ENCODE measurements at places on chromosomes 7 and 10.

- no peak for DNase-seq
Measured at GRCh38 chr7:156665101-156665500, 24.5 kb downstream of the RNF32 start.

- DNase-seq = no peak
Measured at GRCh38 chr7:68787566-68787965, 810.7 kb upstream of the AUTS2 start.

- no peak for DNase-seq
Measured at GRCh38 chr10:62559481-62560200, 185.5 kb downstream of the ZNF365 start.

GRCh38 chr10:28411648-28412047 is 108.8 kb upstream of the MPP7 start:
- peak; percentile 12 for DNase-seq

- no peak for DNase-seq
Measured at GRCh38 chr10:3107426-3107961, 40.1 kb downstream of the PFKP start.

DNA sequence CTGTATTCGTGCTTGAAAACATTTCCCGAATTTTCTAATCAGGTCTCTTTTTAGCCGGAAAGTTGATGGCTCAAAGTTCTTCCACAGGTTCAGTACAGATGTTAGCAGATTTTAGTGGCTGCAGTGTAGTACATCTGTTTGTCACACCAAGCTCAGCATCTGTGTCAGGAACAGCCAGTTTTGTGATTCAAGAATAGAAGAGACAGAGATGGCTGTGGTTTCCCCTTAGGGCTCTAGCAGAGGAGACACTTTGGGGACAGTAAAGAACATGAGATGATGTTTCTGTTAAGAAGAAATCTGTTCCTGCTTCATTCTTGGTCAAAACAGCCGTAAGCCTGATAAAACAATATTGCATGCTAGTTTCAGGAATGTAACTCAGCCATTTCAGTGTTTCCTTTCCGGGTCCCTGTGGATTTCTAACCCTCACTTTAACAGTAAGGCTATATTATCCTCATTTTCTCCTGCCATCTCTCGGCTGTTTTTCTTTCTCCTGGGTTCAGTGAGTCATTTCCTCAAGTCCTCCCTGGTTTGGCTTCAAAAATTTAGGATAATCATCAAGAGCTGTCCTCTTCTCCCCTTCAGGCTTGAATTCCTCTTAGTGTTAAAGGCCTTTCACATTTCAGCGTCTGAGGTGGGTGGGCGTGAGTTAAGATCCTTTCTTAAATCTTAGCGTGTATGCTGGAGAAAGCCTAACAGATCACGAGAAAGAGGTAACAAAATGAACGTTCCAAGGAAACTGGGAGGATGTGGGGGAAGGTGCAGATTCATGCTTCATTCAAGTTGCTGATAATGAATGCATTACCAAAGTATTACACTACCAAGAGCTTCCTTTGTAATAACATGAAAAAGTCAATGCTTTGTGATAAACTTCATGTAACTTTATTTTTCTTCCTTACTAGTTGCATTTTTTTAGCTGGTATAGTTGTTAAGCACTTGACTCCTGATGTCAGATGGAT is 37.1 kb upstream of the BICC1 start:
- DNase-seq = no peak

GRCh38 chr10:17061418-17061817 is 68.2 kb downstream of the CUBN start:
- no peak for DNase-seq

- DNase-seq = no peak
Measured at GRCh38 chr7:106101726-106102125, 10.4 kb downstream of the SYPL1 start.

- DNase-seq = no peak
Measured at GRCh38 chr10:5043716-5044115, 40.1 kb upstream of the AKR1C2 start.

GRCh38 chr10:10677479-10677878 is 340.2 kb upstream of the CELF2 start:
- DNase-seq = peak; percentile 30

DNA sequence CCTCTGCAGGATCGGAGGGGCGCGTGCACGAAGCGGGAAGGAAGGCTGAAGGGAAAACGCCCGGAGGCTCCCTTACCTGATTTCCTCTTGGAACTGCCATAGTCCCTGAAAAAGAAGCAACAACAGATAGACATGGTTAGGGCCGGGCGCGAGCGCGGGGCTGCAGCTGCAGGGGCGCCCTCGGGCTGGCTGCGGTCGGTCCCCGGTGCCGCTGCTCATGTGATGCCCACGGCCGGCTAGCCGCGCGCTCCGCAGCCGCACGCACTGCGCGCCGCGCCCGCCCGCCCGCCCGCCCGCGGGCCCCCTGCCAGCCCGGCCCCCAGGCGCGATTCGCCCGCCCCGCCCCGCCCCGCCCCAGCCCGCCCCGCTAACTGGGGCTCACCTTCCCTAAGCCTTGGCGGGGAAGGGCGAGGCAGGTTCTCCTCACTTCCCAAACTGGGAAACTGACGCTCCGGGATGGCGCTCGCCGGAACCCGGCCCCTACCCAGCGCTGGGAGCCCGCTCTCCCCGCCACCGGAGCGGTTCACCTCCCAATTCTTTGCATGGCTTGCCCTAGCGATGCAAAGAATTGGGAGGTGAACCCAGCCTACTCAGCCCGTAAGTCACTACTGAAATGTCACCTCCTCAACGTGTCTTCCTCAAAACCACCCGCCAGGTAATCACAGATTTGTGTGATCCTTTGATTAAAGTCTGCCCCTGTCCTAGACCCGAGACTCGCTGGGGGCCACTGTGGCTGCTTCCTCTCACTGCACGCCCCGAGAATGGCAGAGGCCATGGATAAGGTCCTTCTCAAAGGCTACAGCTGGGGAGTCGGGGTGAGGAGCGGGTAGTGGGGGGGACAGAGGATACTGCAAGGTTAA is 162.2 kb downstream of the SH3PXD2A start:
- peak; percentile 84 for DNase-seq

- DNase-seq = peak; percentile 38
Measured at GRCh38 chr10:105837951-105838350, 1196.9 kb downstream of the SORCS3 start.

GRCh38 chr10:19572056-19572455 is 244.2 kb upstream of the PLXDC2 start:
- no peak for DNase-seq

GRCh38 chr7:20541608-20542349 is 73.7 kb upstream of the ABCB5 start:
- no peak for DNase-seq

DNA sequence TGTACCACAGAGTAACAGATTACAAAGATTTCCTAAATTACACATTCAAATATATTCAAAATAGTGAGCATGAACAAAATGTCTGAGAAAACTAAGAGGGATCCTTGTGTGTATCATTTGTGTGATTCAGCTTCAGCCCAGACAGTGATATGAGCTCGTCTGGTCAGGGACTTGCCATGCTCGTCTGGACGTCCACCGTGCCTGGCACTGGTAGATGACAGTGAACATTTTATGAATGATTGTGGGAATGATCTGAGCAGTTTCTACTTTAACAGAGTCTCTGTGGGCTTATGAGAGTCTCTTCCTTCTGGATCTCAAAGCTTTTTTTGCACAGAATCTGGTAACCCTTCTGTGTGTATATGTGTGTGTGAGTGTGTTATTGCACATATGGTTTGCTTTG is 34.2 kb upstream of the ANKRD2 start:
- DNase-seq = no peak

- no peak for DNase-seq
Measured at GRCh38 chr10:70576803-70577517, 25.6 kb downstream of the PRF1 start.

DNA sequence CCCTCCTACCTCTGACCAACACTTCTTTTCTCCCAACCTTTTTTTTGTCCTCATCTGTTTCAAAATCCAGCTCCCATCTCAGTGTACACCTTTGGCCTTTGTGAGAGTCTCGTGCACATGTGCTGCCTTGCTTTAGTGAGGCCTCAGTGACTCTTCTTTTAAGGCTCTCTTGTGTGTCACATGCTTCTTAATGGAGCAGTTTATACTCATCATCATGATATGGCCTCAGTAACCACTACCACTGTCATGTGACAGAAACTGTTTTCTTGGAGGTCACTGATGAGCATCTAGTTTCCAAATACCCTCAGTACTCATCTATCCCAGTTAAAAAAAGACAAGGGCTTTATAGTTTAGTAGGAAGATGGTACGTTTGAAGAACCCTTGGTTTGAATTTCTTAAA is 8.1 kb upstream of the ARHGAP22 start:
- no peak for DNase-seq

GRCh38 chr7:26458466-26459145 is 166.9 kb downstream of the SNX10 start:
- DNase-seq = no peak

GRCh38 chr10:129608653-129609052 is 141.6 kb downstream of the MGMT start:
- no peak for DNase-seq

- DNase-seq = peak; percentile 44
Measured at GRCh38 chr10:73159038-73159648, 8.7 kb downstream of the ECD start.

- DNase-seq = peak; percentile 73
Measured at GRCh38 chr7:129169686-129170440, 18.6 kb upstream of the SMO start.

DNA sequence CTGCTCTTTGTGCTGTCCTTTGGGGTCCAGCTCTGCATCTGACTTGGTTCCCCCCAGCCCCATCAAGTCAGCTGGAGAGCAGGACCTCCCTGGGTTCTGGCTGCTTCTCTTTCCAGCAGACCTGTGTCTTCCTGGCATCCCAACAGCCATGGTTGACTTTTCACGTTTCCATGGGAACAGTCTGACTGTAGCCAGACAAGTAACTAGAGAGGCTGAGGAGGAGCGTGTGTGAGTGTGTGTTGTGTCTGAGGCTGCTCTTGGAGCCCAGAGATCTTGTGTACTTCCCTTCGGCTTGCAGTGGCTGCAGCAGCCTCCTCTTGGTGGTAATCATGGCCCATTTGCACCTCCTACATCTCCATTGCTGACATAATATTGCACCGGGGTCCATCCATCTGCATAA is 332.0 kb downstream of the RPS24 start:
- no peak for DNase-seq

DNA sequence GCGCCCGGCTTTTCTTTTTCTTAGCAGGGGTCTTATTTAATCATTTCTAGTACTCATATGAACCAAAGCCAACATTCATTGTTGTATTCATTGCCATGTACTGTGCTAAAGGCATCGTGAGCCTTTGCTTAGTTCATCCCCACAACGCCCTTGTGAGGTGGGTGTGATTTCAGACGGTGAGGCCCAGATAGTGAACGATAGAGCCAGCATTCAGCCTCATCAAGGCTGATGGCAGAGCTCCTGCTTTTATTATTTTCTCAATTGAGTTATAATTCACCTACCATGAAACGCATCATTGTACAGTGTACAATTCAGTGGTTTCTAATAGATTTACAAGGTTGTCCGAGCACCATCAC is 50.1 kb downstream of the HK1 start:
- DNase-seq = no peak

GRCh38 chr10:31756101-31756728 is 172.4 kb downstream of the ARHGAP12 start:
- DNase-seq = no peak

DNA sequence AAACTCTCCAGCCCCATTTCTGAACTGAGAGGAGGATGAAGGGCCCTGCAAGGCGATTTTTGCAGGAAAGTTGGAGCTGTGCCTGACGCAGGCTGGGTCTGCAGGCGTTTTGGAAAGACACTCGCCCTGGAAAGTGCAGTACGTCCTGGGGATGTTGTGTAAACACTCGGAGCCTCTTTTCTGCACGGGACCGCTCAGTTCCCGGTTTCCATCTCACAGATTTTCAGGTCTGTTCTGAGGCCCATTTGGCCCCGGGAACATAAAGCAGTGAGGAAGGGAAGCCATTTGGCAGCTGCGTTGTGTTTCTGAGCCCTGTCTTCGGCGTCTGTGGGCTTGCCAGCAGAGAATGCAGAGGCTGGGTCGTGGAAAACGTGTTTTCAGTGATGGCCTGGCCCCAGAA is 655.0 kb upstream of the MGMT start:
- no peak for DNase-seq

GRCh38 chr10:60536529-60537114 is 146.9 kb upstream of the ANK3 start:
- no peak for DNase-seq

- no peak for DNase-seq
Measured at GRCh38 chr10:74171625-74172024, 20.6 kb downstream of the ADK start.

- no peak for DNase-seq
Measured at GRCh38 chr10:71218046-71218650, 5.8 kb downstream of the UNC5B start.

DNA sequence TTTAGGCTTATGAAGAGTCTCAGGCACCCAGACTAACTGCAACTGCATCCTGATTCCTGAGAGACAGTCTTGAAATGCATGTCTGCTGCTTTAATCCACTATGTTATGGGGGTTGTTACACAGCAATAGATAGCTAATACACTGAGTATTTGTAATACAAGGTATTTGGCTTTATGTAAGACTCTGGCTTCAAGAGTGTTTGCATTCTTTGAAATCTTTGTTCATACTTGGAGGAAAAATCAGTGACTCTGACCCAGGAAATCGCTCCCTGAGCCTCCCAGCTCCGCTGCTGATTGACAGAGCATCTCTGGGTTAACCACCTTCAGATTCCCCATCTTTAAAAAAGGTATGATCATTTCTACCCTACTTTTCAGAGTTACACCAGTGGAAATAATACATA is 133.9 kb downstream of the MTPAP start:
- DNase-seq = no peak

GRCh38 chr10:24008164-24009091 is 200.5 kb upstream of the KIAA1217 start:
- no peak for DNase-seq

DNA sequence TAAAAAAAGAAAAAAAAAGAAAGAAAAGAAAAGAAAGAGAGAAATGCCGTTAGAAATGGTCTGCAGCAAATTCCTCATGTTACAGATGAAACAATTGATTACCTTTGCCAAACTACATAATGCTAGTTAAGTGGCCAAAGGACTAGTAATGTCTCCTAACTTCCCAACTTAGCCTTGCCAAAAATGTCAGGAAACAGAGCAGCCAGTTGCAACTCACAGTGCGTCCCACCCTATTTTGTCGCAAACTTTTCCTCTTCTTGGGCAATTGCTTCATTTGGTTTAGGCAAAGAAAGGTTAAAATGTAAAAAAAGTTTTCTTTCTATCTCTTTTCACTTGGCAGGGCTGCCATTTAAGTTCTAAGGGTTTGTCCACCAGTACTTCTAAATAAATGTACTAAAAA is 53.1 kb downstream of the APBB1IP start:
- DNase-seq = no peak

- DNase-seq = peak; percentile 18
Measured at GRCh38 chr7:88132725-88133124, 87.1 kb downstream of the SRI start.
